Effector memory CD8-positive, alpha-beta T cell (primary cell): ENCODE measurements at places on chromosomes 11 and 22.

- peak overlapping the region; percentile 54 for H3K27ac ChIP-seq
- no peak overlapping the region for H3K4me3 ChIP-seq
- H3K27me3 ChIP-seq, result no peaks in the 10 kb centered on the region
- H3K4me1 ChIP-seq, result peaks cover 46% of the 10 kb centered on the region
- DNase-seq, result no peak
Observed at GRCh38 chr11:73388265-73389133, 12.3 kb downstream of the RELT start.

DNA sequence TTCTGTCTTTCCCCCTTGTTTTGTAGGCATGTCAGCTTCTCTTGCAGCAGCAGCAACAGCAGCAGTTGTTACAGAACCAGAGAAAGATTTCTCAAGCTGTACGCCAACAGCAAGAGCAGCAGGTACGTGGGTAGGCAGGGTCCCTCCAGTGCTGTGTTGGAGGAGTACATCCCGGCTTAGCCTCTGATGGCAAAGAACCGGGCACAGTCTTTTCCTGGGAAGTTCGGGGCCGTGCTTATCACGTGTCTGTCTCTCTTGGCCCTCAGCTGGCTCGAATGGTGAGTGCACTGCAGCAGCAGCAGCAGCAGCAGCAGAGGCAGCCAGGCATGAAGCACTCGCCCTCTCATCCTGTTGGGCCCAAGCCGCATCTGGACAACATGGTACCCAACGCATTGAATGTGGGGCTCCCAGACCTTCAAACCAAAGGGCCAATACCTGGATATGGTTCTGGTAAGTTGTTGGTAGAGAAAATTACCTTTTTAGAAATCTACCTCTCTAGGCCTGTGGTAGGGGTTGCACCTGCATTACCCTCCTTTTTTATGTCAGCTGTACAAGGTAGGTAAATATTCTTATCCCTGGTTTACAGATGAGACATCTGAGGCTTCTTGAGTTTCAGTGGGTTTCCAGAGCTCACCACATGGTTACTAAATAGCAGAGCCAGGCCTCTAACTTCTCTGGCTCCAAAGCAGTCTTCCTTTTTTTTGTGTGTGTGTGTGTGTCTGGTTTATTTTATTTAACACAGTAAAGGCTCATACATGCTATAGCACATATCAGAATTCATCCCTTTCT lies 45.2 kb upstream of the ADSL start:
- peaks cover 3% of the 10 kb centered on the region for H3K4me1 ChIP-seq
- DNase-seq, result no peak
- peaks cover 72% of the 10 kb centered on the region for H3K36me3 ChIP-seq
- H3K4me3 ChIP-seq, result no peak overlapping the region
- no peaks in the 10 kb centered on the region for H3K27me3 ChIP-seq

DNA sequence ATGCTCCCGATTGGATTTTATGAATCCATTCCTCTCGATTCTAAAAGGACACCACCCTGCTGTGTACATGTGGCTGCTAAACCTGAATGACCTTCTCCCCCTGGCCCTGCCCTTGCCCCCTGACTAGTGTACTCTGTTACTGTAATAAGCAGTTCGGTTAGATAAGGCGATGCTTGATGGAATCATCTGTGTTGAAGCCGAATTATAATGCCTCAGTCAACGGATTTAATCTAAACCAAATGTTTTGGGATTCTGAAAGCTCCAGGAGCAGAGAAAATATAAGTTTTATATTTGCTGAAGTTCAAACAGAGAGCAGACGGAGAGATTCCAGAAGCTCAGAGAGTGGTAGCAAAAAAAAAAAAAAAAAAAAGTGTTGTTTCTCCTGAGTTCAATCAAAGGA lies 275.4 kb upstream of the MPPED2 start:
- no peaks in the 10 kb centered on the region for H3K4me1 ChIP-seq
- DNase-seq, result no peak
- H3K36me3 ChIP-seq, result no peaks in the 10 kb centered on the region
- no peak overlapping the region for H3K4me3 ChIP-seq
- H3K27me3 ChIP-seq, result no peaks in the 10 kb centered on the region

DNA sequence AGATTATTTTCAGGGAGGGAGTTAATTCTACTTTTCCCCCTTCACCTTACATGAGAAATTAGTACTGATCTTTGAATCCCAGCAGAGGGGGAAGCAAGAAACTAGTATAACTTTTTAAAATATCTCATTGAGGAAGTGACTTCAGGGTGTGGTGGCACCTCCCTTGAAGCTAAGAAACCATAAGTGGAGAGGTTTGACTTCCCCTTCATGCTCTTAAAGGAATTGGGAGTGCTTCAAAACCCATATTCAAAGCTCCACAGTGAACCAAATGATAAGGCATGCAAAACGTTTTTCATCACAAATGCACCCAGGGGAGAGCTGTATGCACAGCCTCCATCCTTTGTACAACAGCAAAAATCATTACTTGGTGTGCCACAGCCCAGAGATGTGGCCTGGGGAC lies 540 bp downstream of the MS4A14 start:
- no peak overlapping the region for H3K27ac ChIP-seq
- no peaks in the 10 kb centered on the region for H3K4me1 ChIP-seq
- H3K27me3 ChIP-seq, result peaks cover 27% of the 10 kb centered on the region
- H3K36me3 ChIP-seq, result peaks cover 3% of the 10 kb centered on the region
- no peak for DNase-seq
- no peak overlapping the region for H3K4me3 ChIP-seq

DNA sequence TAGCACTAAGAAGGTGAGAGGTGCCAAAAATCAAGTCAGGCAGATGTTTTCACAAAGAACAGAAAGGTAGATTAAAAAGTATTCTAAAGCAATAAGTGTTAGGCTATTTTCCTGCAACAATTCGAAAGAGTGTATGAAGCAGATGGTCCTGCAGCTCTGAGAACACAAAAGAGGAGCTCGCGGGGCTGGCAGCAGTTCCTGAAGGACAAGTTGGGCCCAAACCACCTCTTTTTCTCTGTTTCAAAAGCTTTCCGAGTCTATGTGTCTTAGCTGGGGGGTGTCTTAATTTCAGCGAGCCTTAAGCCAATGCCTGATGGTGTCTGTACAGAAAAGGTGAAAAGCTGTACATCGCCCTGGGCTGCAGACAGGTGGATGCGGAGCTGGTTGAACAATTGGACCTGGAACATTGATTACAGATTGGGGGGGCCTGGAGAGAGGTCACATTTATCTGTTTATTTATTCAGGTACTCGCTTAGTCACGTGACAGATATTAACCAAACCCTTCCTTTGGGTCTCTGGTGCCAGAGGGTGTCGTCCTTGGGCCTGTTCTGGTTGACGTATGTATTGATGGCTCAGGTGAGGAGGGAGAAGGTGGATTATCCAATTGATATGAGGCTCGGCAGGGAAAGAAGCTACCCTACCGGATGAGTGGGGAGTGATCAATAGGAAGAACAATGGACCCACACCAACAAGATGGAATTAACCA lies 24.7 kb downstream of the GRIK4 start:
- no peaks in the 10 kb centered on the region for H3K4me1 ChIP-seq
- H3K4me3 ChIP-seq, result no peak overlapping the region
- H3K27ac ChIP-seq, result no peak overlapping the region
- peaks cover 85% of the 10 kb centered on the region for H3K27me3 ChIP-seq
- no peak for DNase-seq
- H3K36me3 ChIP-seq, result no peaks in the 10 kb centered on the region

- H3K4me3 ChIP-seq, result no peak overlapping the region
- peaks cover 13% of the 10 kb centered on the region for H3K27me3 ChIP-seq
- H3K27ac ChIP-seq, result no peak overlapping the region
- H3K4me1 ChIP-seq, result no peaks in the 10 kb centered on the region
- no peak for DNase-seq
- no peaks in the 10 kb centered on the region for H3K36me3 ChIP-seq
Observed at GRCh38 chr22:49203859-49204598, 623.6 kb downstream of the BRD1 start.

GRCh38 chr22:22940961-22941605 lies 53.5 kb downstream of the IGLL5 start:
- H3K4me1 ChIP-seq, result peaks cover 4% of the 10 kb centered on the region
- no peaks in the 10 kb centered on the region for H3K27me3 ChIP-seq
- no peak for DNase-seq
- no peaks in the 10 kb centered on the region for H3K36me3 ChIP-seq
- no peak overlapping the region for H3K4me3 ChIP-seq
- H3K27ac ChIP-seq, result no peak overlapping the region

GRCh38 chr11:18791207-18791968 lies at the start of gene PTPN5:
Gene PTPN5 (minus strand): TSS chr11:18791798. CDS start chr11:18771958, 19,840 bp downstream.
- peaks cover 4% of the 10 kb centered on the region for H3K4me1 ChIP-seq
- no peak within 1 kb of the TSS for H3K27ac ChIP-seq
- peaks cover 36% of the 10 kb centered on the region for H3K27me3 ChIP-seq
- H3K36me3 ChIP-seq, result no peaks in the 10 kb centered on the region
- peak within 1 kb of the TSS; percentile 41 for H3K4me3 ChIP-seq

- no peak overlapping the region for H3K4me3 ChIP-seq
- H3K36me3 ChIP-seq, result no peaks in the 10 kb centered on the region
- H3K27me3 ChIP-seq, result peaks cover 34% of the 10 kb centered on the region
- no peaks in the 10 kb centered on the region for H3K4me1 ChIP-seq
- no peak for DNase-seq
Observed at GRCh38 chr22:22120160-22120559, 124.4 kb upstream of the VPREB1 start.

GRCh38 chr11:1841511-1842148 lies 2.8 kb downstream of the TNNI2 start:
- peak overlapping the region; percentile 71 for H3K27ac ChIP-seq
- peaks cover 4% of the 10 kb centered on the region for H3K36me3 ChIP-seq
- DNase-seq, result no peak
- H3K27me3 ChIP-seq, result no peaks in the 10 kb centered on the region
- H3K4me3 ChIP-seq, result no peak overlapping the region

DNA sequence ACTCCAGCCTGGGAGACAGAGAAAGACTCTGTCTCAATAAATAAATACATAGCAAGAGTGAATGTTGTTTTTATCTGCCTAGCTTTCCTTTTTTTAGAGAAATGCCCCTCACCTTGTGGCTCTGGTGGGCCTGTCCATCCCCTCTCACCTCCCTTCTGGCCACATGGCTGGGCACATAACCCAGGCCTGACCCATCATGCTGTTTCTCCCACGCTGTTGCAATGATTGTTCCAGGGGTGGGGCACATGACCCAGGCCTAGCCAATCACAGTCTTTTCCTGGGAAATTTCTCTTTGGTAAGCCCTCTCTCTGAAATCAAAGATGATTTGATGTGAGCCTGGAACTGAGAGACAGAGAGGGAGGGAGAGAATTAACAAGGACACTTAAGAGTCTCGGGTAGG lies 5.5 kb upstream of the CYTH4 start:
- H3K27me3 ChIP-seq, result no peaks in the 10 kb centered on the region
- peaks cover 6% of the 10 kb centered on the region for H3K36me3 ChIP-seq
- no peak overlapping the region for H3K4me3 ChIP-seq
- DNase-seq, result no peak
- H3K27ac ChIP-seq, result no peak overlapping the region
- H3K4me1 ChIP-seq, result peaks cover 51% of the 10 kb centered on the region

GRCh38 chr22:49853981-49854831 lies 562 bp downstream of the ZBED4 start:
- H3K4me3 ChIP-seq, result peak overlapping the region; percentile 99
- H3K4me1 ChIP-seq, result peaks cover 32% of the 10 kb centered on the region
- no peak for DNase-seq
- H3K27ac ChIP-seq, result peak overlapping the region; percentile 96
- peaks cover 7% of the 10 kb centered on the region for H3K27me3 ChIP-seq

- H3K4me3 ChIP-seq, result no peak overlapping the region
- H3K4me1 ChIP-seq, result no peaks in the 10 kb centered on the region
- no peaks in the 10 kb centered on the region for H3K27me3 ChIP-seq
- no peak for DNase-seq
- H3K27ac ChIP-seq, result no peak overlapping the region
- no peaks in the 10 kb centered on the region for H3K36me3 ChIP-seq
Observed at GRCh38 chr11:49405743-49406142, 197.3 kb upstream of the FOLH1 start.

DNA sequence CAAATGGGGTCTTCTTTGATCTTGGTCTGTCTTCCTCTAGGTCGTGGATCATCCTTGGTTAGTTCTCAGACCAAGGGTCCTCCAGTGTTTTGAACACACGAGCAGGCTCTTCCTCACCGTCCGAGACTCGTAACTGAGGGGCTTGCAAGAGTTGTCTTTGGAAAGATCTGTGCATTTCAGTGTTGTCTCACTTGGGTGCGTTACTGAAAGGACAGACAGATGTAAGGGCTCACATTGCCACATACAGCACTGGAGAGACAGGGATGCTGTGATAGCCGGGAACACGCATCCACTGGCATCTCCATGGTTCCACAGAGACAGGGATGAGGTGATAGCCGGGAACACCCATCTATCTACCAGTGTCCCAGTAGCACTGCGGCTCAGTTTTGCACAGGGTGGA lies 15.7 kb downstream of the GLB1L2 start:
- no peak for DNase-seq
- H3K27me3 ChIP-seq, result no peaks in the 10 kb centered on the region
- H3K4me3 ChIP-seq, result no peak overlapping the region
- no peaks in the 10 kb centered on the region for H3K36me3 ChIP-seq
- H3K4me1 ChIP-seq, result peaks cover 30% of the 10 kb centered on the region
- H3K27ac ChIP-seq, result peak overlapping the region; percentile 65

- no peak overlapping the region for H3K27ac ChIP-seq
- no peak for DNase-seq
- H3K36me3 ChIP-seq, result peaks cover 6% of the 10 kb centered on the region
- no peak overlapping the region for H3K4me3 ChIP-seq
- H3K4me1 ChIP-seq, result no peaks in the 10 kb centered on the region
Observed at GRCh38 chr11:76551400-76551799, 106.6 kb downstream of the EMSY start.

DNA sequence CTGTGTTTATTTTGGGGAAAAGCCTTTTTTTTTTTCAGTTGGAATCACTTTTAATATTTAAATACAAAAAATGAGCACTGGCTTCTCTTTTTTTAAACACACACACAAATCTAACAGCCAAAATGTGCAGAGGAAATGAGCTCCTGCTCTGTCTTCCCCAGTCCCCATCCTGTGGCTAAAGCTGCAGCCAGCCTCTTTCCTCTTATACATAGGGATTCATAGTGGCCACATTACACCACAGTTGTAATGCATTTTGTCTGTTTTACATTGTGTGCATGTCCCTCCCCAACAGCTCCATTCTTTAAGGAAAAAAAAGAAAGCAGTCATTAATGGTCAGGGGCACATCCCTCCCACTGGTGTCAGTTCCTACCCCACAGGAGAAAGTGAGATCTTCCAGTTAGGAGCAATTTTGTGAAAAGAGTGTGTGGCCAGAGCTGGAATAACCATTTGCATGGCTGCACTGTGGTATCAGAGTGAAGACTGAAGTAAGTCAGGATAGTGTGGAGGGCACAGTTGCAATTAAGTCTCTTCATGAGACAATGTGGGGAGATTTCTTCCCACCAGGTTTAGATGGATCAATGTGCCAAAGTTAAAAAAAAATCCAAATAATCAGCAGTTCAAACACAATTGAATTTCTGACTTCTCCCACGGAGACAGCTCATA lies 220.6 kb downstream of the TMEM135 start:
- H3K4me1 ChIP-seq, result peaks cover 4% of the 10 kb centered on the region
- no peak for DNase-seq
- H3K27ac ChIP-seq, result no peak overlapping the region
- no peak overlapping the region for H3K4me3 ChIP-seq
- H3K36me3 ChIP-seq, result no peaks in the 10 kb centered on the region

- no peak overlapping the region for H3K4me3 ChIP-seq
- no peak overlapping the region for H3K27ac ChIP-seq
- DNase-seq, result no peak
Observed at GRCh38 chr22:25979968-25980367, 189.3 kb upstream of the SEZ6L start.

GRCh38 chr22:25420471-25420924 lies 144.0 kb upstream of the GRK3 start:
- no peak for DNase-seq
- H3K4me1 ChIP-seq, result peaks cover 15% of the 10 kb centered on the region
- peaks cover 69% of the 10 kb centered on the region for H3K27me3 ChIP-seq
- H3K4me3 ChIP-seq, result peak overlapping the region; percentile 62
- H3K36me3 ChIP-seq, result peaks cover 3% of the 10 kb centered on the region
- no peak overlapping the region for H3K27ac ChIP-seq

- H3K36me3 ChIP-seq, result peaks cover 64% of the 10 kb centered on the region
- peak overlapping the region; percentile 5 for H3K27ac ChIP-seq
- H3K27me3 ChIP-seq, result no peaks in the 10 kb centered on the region
- DNase-seq, result no peak
Observed at GRCh38 chr11:118211006-118211405, 13.8 kb downstream of the JAML start.
